ENCODE measurements at places on chromosomes 16 and 17.

GRCh38 chr17:9266031-9266680 is 244.8 kb downstream of the NTN1 start:
- DNase-seq = no peak

DNA sequence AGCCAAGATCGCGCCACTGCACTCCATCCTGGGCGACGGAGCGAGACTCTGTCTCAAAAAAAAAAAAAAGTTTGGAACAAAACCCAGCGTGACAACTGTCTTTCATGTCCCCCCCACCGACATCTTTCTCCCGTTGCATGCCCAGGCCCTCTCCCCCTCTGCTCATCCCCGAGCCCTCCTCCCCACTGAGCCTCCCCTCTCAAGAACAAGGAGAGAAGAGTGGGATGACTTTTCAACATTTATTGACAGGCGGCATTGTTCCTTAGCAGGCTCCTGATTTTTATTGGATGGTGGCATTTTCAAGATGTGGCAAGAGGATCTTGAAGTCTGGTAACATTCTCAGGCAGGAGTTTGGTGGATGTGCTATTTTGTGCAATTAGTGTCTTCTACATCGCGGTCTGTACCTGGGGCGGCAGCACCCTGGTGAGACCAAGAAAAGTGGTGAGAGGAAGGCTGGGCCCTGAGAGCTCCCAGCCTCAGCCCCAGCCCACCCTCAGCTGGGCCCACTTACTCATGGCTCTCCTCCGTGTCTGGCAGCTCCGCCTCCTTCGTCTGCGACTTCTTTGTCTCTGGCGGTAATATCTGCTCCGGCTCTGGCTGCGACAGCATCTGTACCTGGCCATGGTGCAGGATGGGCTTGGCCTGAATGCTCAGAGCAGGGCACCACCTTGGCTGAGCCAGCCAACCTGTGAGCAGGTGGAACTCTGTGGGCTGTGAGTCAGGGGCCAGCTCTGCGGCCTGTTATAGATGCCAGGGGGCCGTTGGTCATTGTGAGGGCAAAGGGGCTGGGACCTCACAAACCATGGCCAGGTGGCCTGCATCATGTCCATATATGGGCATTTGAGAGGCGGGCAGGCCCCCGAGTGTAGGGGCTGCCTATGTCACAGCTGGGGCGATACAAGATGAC is at the start of gene PRM1:
PRM1 (minus strand) TSS at position 715 of the 907 bp plus-strand sequence; CDS start at position 623, 92 bp downstream.
- no peak for DNase-seq

GRCh38 chr17:41800601-41801373 is 11.0 kb downstream of the P3H4 start:
- DNase-seq = no peak

GRCh38 chr17:3602499-3602898 is 6.7 kb downstream of the TRPV1 start:
- DNase-seq = no peak

- DNase-seq = no peak
Observed at GRCh38 chr17:67617304-67617899, 100.3 kb upstream of the NOL11 start.

- DNase-seq = no peak
Observed at GRCh38 chr17:42695500-42695899, 13.2 kb downstream of the CNTNAP1 start.

DNA sequence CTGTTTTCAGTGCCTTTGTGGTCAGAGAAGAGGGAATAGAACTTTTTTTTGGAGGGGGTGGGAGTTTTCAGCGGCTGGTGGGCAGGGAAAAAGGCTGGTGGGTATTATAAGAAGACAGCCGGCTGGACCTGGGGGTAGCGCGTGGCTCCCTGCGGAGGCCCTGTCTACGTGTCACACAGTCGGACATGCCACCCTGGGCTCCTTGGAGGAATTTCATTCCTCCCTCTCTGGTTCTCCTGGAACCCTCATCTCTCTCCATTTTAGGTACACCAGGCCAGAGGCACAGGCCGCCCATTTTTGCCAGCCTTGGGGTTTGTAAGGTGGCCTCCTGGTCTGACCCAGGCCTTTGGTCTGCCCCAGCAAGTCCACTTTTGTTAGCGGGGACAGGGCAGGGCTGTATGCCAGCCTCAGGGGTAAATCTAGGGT is 908 bp downstream of the FKBP10 start:
- DNase-seq = no peak

DNA sequence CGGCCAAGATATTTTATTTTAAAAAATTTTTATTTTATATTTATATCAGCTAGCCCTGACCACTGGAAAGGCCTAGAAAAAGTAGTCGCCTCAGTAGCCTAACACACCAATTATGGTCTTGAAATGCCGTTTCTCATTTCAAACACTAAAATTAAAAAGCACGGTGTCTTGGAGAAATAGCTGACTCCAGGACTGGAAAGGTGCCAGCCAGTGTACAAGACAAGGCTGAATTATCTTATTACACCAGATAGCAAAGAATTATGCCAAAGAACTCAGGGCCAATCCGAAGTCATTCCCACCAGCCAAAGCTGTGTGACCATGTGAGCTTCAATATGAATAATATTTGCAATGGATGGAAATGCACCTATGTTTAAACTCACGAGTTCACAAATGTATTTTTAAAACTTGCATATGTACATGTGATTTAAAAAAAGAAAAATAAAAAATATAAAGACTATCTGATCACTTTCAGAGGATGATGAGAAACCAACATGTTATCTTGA is 19.9 kb upstream of the ATP2C2 start:
- DNase-seq = no peak

GRCh38 chr17:5237541-5238016 is 2.9 kb upstream of the SCIMP start:
- no peak for DNase-seq

DNA sequence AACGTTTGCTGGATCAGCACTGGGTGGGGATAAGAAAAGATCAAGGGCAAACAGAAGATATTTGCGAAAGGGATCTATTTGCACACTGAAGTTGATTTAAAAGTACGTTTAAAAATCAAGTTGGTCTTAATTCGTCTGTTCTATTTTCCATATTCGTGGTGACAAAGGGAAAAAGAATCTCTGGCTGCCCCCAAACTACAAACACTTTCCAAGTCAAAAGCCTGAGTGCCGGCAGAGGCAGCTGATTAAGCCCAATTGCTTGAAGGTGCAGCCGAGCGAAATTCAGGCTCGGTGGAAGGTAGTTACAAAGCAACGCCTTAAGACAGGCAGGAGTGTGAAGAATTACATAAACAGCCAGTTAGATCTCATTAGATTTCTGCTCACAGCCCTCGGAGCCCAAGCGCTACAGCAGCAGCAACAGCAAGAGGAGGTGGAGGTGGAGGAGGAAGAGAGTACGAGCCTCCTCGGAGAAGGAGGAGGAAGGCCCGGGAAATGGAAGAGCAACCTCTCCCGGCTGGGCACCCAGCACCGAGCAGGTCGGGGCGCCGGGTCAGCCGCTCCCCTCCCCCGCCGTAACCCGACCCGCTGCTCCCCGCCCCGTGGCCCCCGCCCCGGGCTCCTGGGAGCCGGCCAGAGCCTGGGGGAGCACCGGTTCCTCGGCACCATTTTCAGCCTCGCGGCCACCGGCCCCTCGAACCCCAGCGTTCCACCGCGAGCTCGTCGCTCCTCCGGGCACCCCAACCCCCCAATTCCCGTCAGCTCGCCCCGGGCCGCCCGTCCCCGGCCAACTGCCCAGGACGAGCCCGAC is 890 bp downstream of the TOB1 start:
- no peak for DNase-seq

DNA sequence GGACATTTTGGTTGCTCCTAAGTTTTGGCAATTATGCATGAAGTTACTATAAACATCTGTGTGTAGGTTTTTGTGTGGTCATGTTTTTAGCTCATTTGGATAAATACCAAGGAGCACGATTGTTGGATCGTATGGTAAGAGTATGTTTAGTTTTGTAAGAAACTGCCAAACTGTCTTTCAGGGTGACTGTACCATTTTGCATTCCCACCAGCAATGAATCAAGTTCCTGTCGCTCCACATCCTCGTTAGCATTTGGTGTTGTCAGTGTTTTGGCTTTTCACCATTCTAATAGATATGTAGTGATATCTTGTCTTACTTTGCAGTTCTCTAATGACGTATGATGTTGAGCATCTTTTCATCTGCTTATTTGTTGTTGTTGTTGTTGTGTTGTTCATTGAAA is 20.2 kb downstream of the TENT4B start:
- no peak for DNase-seq

DNA sequence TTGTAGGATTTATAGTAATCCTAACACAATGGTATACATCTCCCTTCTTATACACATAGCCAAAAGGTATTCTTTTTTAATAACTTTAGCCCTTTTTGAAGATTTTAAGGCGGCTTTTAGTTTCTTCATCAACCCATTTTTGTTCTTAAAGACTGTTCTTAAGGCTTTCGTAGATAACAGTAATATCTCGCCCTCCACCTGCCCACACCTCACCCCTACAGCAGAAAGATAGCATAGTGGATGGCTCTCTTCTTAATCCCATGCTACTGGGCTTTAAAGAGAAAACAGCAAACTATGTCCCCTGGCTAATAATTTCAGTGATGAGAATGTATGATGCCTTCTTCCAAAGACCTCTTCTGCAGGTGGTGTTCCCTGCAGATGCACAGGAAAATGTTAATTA is 8.6 kb downstream of the IGSF6 start:
- no peak for DNase-seq

DNA sequence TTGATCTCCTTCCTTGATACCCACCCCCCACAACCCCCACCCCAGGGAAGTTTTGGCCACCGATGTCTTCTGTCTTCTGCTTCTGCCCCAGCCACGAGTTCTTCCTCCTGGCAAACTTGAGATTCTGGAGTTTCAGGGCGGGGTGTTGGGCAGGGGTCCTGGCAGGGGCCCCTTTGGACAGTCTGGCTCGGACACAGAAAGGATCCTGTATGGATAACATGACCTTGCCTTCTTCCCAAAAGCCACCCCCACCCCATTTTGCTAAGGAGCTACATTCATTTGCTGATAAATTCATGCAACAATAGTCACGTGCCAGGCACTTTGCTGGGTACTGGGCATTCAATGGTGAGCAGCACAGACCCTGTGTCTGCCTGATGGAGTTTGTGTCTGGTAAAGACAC is 5.9 kb upstream of the COL1A1 start:
- no peak for DNase-seq

DNA sequence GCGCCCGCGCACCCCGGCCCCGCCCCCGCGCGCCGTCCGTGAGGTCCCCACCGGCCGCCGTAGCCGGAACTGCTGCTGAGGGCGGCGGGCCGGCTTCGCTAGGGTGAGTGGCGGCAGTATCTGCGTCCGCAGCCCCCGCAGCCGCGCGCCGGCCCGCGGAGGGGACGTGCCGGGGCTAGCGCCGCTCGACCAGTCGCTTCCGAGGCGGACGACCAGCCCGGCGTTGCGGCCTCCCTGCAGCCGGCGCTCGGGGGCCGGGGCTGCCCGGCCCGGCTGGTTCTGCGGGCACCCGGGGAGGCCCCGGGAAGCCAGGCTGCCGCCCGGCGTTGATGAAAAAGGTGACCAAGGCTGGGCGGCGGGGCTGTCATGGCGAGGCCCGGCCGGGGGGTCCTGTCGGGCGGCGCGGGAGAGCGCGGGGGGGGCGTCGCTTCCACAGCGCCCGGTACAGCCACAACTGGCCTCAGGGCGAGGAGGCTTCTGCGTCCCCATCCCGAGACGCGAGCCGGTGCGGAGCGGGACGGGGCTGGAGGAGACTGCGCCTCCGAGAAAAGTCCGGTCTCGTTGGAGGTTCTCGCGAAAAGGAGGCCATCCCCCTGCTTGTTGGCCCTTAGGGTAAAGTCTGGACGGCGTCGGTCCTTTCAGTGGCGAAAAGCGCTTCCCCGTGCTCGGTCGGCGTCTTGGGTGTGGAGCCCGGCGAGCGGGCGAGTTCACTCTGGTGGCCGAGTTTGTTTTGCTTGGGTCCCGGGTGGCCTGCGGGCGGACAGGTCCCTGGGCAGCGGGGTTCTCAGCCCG is at the start of gene CRAMP1:
CRAMP1 (plus strand) TSS at position 41 of the 792 bp plus-strand sequence. CDS start 2,280 bp downstream, outside the sequence.
- no peak for DNase-seq

- DNase-seq = no peak
Observed at GRCh38 chr17:37147301-37147812, 198.6 kb downstream of the AATF start.

- no peak for DNase-seq
Observed at GRCh38 chr17:40621578-40621977, 26.0 kb downstream of the SMARCE1 start.

- no peak for DNase-seq
Observed at GRCh38 chr17:20121359-20122253, 112.4 kb downstream of the SPECC1 start.

- no peak for DNase-seq
Observed at GRCh38 chr17:56985371-56986162, 7.6 kb downstream of the SCPEP1 start.

DNA sequence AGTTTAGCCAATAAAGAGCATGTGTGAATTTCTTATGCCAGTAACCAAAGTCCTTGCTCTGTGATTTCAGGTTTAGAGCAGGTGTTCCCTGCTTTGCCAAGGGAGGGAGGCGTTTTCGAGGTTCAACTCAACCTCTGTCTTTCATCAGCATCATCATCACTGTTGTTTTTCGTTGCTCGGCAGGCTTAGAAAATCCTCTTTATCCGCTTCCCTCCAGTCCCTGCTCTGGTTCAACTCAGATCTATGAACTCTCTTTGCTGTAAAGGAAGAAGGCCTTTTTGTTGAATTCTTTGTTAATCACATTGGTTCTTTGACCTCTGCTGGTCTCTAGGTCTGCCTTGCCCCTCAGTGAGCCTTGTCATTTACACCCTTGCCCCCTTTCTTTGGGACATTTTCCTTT is 243.9 kb upstream of the RBFOX1 start:
- DNase-seq = no peak

GRCh38 chr17:15406081-15406480 is 61.3 kb downstream of the CDRT4 start:
- no peak for DNase-seq

DNA sequence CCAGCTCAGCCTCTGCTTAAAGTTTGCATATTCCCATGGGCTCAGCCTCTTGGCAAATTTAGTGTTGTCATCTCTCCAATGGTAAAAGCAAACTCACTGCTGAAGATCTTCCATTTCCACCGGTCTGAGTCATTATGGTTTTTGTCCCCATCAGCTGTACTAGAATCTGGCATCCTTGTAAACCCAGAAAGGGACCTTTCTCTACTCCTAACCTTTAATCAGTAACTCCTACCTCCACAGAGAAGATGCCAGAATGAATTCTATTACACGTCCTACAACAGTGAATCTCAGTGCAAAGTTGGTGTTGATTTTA is 45.8 kb downstream of the ZNF652 start:
- DNase-seq = no peak

DNA sequence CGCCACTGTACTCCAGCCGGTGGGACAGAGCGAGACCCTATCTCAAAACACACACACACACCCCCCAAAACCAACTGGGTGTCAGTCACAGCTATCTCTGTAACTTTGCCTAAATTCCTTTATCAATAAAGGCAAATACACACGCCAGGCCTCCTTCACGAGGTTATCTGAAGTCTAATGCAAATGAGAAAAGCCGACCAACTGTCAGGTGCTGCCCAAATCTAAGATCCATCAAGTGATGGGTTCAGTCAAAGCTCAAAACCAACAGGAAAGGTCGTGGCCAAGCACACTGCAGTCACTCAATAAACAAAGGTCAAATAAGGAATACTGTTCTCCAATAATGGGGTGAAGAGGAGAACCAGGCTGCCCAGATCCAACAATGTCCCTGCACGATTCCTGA is 1.1 kb downstream of the ANKFY1 start:
- no peak for DNase-seq

Measured in vagina (tissue), 2 donors.